ENCODE measurements at places on chromosomes 1 and 21.

DNA sequence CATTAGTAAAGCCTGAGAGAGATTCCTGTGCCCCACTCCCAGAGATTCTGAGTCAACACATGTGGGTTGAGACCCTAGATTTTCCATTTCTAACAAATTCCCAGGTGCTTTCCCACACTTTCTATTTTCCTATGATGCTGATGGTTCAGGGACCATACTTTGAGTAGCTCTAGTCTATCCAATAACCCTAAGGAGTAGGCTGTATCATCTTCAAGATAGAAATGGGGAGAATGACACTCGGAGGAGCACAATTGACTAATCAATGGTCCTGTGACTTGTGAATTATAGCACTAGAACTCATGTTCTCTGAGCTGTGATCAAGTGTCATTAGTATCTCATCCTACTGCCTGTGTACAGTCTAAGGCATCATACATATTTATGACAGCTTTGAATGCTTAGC, 232.9 kb upstream of the B3GALT2 start:
- DNase-seq = no peak

- DNase-seq = no peak
Observed at GRCh38 chr21:23695443-23695842, 1911.8 kb downstream of the MRPL39 start.

GRCh38 chr1:75203415-75204277, 69.5 kb downstream of the LHX8 start:
- no peak for DNase-seq

GRCh38 chr1:30804352-30804751, 46.8 kb upstream of the LAPTM5 start:
- DNase-seq = no peak

- no peak for DNase-seq
Observed at GRCh38 chr21:32496568-32496967, 84.1 kb downstream of the EVA1C start.

DNA sequence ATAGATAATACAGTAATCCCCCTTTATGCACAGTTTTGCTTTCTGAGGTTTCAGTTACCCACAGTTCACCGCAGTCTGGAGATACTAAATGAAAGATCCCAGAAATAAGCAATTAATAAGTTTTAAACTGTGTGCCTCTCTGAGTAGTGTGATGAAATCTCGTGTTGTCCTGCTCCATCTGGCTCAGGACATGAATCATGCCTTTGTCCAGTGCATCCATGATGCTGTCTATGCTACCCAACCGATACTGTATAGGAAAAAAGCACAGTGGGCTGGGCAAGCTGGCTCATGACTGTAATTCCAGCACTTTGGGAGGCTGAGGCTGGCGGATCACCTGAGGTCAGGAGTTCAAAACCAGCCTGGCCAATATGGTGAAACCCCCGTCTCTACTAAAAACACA, 85.0 kb upstream of the SLC2A1 start:
- no peak for DNase-seq

GRCh38 chr1:8055973-8056372, 29.9 kb upstream of the ERRFI1 start:
- DNase-seq = no peak

DNA sequence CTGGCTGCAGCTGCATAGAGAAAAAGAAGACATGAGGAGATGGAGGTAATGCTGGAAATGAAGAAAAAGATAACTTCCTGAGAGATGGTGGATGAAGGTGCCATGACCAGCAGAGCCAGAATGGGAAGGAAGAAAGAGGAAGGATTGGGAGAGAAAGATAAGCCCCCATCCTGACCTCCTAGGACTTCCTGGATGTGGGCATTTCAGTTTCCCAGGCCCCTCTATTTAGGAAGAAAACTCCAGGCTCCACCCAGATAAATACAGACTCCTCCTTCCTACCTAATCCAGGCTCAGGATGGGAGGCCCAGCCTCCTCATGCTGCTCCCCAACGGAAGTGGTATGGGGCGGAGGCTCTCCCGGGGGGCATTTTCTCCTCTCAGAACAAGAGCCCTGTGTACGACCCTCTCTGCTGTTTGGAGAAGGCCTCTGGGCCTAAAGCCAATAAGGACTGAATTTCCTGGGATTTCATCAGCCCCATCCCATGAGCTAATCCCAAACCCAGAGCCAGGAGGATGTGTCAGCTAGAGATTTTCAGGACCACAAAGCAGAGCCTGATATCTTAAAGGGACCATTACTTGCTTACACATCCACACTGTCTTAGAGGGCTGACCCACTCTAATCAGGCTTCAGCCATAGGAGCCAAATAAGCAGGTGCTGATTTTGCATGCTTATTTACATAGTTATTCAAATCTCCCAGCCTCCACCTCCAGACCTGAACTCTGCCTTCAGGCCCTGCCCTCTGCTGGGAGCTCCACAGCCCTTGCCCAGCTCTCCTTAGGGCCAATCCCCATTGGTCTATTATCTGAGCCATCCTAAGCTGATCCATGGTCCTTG, 5.1 kb upstream of the ARHGEF2 start:
- DNase-seq = no peak

- DNase-seq = no peak
Observed at GRCh38 chr1:44283524-44284173, 70.4 kb downstream of the DMAP1 start.

DNA sequence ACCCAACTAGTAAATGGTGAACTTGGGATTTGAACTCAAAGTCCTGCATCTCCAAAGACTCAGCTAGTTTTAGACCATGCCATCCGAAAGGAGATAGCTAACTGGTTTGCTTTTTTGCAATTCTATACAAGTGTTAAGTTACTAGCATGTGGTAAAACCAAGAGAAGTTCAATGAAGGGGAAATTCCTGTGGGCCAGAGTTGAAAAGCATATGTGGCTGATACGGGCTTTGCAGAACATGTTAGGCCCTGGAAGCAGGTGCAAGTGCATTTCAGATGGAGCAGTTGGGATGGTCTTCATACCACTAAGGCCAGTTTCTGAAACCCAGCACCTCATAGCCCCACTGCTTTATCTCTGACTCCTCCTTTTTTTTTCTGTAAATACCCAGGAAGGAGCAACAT, 620.9 kb downstream of the PLPP3 start:
- no peak for DNase-seq

GRCh38 chr1:82491301-82492048, 690.7 kb downstream of the ADGRL2 start:
- no peak for DNase-seq

DNA sequence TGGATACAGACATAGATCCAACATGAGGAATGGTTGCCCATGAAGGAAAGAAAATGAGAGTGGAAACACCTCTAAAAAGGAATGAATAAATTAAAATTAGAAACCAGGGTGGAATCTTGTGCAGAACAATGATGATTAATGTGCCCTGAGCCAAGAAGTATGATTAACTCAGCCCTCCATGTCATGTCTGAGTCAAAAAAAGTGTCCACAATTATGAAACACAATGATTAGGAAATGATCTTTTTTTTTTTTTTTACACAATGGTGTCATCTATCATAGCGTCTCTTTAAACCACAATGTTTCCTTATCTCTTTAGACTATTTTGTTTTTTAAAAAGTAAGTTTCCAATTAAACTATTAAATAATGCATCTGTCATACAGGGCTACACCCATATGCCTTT, 78.9 kb upstream of the RAB4A start:
- no peak for DNase-seq

DNA sequence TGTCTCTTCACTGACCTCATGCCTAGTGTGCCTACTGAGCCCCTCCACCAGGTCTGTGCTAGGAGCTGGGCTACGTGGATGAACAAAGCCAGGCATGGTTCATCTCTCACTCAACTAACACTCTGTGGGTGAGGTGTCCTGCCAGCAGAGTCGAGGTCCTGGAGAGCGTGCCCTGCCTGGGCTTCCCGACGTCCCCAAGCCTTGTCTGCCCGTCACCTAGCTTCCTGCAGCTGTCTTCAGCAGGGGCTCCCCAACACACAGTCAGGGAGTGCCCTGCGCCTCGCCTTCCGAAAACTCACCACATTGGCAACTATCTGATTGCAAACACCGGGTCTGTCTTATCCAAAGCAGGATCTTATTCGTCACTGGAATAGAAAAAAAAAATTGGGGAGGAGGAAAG, 167.5 kb upstream of the ZC3H12A start:
- DNase-seq = no peak

- DNase-seq = no peak
Observed at GRCh38 chr1:228081578-228082213, 812 bp upstream of the ARF1 start.

GRCh38 chr1:244137725-244138124, 86.6 kb downstream of the ZBTB18 start:
- no peak for DNase-seq

GRCh38 chr1:186304982-186305949, 69.8 kb downstream of the TPR start:
- no peak for DNase-seq

DNA sequence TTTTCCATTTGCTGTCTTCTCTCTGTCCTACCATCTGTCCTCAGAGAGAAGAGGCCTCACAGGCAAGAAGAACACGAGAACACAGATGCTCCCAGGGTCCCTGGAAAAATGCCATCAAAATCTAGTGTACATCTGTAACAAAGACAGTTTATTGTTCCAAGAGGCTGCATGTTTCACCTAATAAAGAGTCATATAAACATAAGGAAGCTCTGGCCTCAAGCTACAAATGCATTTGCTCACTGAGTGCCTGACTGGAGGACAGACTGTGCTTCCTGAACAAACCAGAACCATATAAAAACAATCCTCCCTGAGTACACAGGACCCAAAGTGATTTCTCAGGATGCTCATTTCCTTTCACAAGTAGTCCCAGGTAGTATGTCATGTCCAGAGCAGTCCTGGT, 76.3 kb upstream of the SLC44A3 start:
- no peak for DNase-seq

DNA sequence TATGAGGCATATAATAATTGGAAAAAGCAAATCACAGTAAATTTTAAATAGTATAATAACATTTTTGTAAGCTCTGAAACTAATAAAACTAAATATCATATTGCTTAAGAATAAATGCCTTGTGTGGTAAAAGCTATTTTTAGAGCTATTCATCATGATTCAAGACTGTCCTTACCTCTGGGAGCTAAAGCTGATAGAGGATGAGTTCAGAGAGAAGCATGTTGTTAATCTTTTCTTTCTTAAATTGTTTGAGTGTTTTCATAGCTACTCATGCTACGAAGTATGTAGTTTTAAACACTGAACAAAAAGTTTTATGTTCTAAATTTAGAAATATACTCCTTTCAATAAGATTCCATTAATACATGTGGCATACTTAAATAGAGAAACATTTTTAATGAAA, 30.5 kb downstream of the IFI16 start:
- DNase-seq = no peak

DNA sequence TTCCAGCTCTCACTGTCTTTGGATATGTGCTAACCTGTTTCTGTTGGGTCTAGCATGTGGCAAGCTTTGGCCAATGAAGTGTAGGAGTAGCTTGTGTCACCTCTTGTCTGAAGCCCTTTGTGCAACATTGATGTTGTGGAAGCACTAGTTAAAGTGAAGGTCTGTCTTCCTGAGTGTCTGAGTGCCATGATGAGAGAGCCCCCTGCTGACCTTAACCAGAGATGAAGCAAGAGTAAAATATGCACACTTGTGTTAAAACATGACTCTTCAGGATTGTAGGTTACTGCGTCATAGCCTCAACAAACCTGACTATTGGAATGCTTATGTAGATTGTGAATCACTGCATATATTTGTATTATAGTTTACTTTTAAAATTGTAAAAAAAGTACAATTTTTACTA, 103.7 kb downstream of the NCAM2 start:
- DNase-seq = no peak

DNA sequence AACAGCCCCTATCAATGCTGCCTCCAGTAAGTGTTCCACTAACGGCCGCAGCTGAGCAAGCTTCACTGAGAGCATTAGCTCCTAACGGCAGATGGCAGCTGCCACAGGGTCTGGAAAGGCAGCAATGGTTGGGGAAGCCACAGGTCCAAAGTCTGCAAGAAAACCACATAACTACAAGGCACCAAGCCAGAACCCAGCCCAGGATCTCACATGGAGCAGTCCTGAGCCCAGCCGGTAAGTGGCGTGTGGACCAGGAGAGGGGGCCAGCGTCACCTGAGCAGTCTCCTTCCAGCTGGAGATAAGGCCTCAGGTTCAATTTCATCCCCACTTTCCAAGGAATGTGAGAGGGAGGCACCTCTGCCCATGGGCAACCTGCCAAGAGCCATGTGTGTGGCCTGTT, 13.2 kb downstream of the SYT2 start:
- no peak for DNase-seq

GRCh38 chr1:12048372-12048771, 14.7 kb upstream of the TNFRSF8 start:
- no peak for DNase-seq

GRCh38 chr1:206133751-206134415, 16.7 kb upstream of the AVPR1B start:
- no peak for DNase-seq

GRCh38 chr1:58768971-58769808, 14.7 kb downstream of the JUN start:
- DNase-seq = no peak

GRCh38 chr1:113674591-113674990, 84.7 kb downstream of the PHTF1 start:
- DNase-seq = no peak

- DNase-seq = no peak
Observed at GRCh38 chr1:243473227-243474135, 217.6 kb downstream of the SDCCAG8 start.

GRCh38 chr1:33529957-33530356, 57.5 kb downstream of the ZSCAN20 start:
- DNase-seq = no peak

DNA sequence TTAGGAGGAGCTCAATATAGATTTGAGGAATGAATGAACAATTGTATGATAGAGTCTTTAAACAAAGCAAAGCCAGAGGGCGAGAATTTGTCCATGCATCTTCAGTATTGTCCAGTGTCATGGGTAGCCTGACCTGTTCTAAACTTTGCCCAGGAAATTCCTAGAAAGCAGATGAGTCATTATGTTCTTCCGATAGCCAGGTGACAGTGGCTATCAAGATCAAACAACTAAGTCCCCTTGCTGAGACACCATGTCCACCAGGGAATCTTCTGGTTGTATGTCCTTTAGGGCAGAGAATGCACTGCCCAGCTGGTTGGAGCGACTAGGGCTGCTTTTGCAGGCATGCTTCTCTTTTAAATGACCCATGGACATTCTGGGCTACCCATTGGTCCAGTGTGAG, 1.8 kb upstream of the SLC26A9 start:
- no peak for DNase-seq

GRCh38 chr1:157782931-157783330, 6.0 kb upstream of the FCRL2 start:
- no peak for DNase-seq

- no peak for DNase-seq
Observed at GRCh38 chr1:153661111-153661708, 2.7 kb downstream of the SNAPIN start.
